Fibroblast of lung (primary cell): ENCODE measurements at places on chromosomes 2 and 18.
A peak's percentile ranks its signal among the peaks of the same experiment; 100 is the strongest.

DNA sequence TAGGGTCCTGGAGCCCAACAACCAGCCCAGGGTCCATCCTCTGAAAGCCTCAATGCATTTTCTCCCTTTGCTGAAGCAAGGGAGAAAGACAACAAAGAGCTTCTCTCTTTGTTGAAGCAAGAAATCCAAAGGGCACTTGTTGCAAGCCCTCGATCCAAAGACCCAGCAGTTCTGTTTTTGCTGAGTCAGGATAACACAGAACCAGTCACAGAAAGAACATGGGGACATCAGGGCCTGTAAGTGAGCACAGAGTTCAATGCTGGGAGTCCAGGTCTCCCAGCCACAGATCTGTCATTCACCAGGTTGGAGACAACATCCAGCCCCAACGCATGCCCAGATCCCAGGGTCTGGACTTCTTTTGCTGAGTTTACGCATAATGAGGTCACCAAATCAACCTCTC, 315.8 kb upstream of the KLHL29 start:
- no peak for DNase-seq

DNA sequence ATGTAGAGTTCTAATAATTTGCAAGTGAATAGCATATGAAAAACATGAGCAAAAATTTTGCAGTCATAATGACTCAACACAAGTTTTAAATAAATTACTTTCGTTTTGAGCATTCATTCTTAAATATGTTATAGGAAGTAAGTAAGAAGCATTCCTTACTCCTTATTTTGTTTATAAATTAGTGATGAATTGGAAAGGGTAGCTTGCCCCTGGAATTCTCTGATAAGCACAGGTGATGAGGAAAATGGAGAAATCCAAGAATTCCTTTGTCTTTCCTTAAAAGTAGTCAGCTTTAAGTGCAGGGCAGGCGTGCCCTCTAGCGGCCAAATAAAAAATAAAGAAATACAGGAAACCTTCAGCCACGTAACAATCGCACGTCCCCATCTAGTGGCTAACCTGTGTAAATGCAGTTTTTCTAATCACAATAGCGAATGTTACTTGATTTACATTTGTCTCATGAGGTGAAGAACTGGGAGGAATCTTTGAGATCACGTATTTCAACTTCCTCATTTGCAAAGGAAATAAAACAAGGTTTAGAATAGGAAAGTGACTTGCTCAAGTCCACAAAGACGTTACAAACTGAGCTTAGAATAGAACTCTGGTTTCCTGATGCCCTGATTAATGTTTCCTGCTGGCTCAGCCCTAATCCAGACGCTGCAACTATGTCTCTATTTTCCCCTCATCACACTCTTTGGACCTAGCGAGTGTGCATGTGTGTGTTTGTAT, 47.2 kb upstream of the ZNG1B start:
- peak; percentile 84 for DNase-seq

DNA sequence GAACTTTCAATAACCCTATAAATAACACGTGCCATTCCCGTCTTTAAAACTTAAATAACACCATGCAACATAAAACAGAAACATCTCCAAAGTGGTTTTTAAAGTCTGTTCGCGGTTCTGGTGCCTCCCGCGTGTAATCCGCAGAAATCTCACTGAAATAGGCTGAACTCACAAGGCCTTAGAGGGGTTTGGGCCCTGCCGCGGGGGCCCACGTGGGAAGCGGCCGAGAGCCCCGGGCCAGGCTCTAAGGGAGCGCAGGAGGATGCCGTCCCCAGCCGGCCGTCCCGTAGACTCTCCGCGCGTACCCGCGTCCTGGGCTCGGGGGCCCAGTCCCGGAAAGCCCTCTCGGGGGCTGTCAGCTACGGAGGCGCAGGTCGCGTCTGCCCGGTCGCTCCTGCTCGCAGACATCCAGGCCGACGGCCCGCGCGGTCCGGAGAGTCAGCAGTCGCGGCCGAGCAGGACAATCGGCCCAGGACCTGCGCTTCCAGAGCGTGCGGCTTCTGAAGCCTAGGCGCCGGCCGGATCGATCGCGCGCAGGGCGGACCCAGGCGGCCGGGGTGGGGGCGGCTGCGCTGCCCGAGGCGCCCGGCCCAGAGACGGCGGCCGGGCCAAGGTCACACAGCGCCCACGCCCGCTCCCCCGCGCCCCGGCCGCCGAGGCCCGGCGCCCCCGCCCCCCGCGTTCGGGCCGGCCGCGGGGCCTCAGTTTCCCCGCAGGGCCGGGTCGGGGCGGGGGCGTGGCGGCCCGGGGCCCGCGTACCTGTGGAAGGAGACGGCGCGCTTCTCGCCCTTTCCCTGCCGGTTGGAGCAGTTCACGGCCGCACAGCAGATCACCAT, 558 bp downstream of the THAP4 start:
- peak; percentile 32 for DNase-seq

GRCh38 chr2:8303322-8303832, 378.5 kb upstream of the ID2 start:
- DNase-seq: peak; percentile 34

DNA sequence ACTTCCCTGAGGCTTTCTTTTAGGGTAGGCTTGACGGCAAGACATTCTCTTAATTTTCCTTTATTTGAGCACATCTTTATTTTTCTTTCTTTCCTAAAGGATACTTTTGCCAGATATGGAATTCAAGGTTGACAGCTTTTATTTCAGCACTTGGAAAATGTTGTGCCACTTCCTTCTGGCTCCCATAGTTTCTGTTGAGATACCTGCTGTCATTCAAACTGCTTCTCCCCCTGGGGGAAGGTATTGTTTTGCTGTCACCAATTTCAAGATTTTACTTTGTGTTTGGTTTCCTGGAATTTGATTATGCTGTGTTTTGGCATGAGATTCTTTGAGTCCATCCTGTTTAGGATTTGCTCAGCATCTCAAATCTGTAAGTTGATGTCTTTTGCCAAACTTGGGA, 39.1 kb upstream of the TWIST2 start:
- DNase-seq: no peak

DNA sequence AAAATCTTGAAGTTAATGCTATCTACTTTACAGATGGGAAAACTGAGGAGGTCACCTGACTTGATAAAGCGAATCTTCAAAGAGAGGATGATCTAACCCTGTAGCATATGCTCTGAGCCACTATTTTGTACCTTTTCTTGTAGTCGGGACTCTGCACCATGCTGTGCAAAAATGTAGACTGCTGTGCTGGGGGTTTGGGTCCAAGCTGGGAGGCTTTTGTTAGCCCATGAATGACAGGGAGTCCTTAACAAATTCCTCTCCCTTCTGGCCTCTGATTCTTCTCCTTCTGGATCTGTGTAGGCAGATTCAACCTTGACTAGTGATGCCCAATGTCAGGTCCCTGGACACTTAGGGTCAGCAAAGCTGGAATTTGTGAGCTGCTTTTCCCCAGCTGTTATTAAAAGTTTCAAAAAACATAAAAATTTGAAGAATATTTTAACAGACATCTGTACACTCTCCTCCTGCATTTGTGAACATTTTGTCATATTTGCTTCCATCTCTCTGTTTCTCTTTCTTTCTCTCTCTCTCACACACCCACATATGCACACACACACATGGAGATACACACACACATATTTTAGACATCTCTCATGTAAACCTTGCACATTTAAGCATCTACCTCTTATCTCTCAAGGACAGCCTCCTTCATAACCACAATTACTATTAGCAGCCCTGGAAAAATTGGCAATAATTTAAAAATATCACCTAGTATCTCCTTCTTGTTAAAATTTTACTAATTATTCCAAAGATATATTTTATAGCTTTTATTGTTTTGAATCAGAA, 335.0 kb upstream of the TRIB2 start:
- DNase-seq: peak; percentile 6

- DNase-seq: no peak
These were observed 2.9 kb upstream of the CASP10 start for GRCh38 chr2:201180010-201180409.

- no peak for DNase-seq
These were observed 1157.5 kb upstream of the ZEB2 start for GRCh38 chr2:145677371-145677770.

DNA sequence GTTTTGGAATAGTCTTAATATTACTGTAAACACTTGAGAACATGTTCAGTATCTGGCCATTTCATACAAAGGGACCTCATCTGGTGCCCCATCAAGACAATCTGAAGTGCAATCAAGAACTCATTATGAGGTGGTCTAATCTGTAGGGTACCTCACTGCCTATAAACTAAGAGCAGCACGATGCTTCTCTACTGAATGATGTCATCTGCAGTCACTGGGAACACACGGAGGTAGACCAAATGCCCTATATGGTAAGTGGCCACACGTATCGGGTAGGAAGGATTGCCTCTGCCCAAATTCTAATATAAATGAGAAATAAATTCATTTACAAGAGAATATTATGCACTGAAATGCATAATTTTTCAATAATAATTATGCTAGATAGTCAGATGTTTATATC, 90.4 kb downstream of the SLC8A1 start:
- DNase-seq: no peak

GRCh38 chr2:41572154-41572553, 475.7 kb upstream of the PKDCC start:
- no peak for DNase-seq

DNA sequence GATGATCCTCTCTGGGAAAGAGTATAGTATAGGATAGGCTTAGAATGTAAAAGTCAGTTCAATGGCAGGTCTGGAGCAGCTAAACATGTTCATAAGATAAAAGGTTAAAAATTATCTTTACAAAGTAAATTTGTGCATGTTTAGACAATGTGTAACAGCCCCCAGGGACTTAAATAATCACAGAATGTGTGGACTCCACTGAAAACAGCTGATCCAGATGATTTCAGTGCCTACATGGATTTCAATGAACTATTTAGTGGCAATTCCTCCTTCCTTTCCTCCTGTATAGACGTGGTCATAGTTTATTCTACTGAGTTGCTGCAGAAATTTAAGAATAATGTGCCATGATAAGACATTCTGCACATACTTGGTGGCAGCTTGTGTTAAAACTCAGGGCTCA, 42.9 kb downstream of the ARHGEF33 start:
- DNase-seq: no peak

- DNase-seq: no peak
These were observed 21.9 kb downstream of the SOCS6 start for GRCh38 chr18:70310560-70311320.

- no peak for DNase-seq
These were observed 98.6 kb upstream of the CABLES1 start for GRCh38 chr18:23036660-23037201.

DNA sequence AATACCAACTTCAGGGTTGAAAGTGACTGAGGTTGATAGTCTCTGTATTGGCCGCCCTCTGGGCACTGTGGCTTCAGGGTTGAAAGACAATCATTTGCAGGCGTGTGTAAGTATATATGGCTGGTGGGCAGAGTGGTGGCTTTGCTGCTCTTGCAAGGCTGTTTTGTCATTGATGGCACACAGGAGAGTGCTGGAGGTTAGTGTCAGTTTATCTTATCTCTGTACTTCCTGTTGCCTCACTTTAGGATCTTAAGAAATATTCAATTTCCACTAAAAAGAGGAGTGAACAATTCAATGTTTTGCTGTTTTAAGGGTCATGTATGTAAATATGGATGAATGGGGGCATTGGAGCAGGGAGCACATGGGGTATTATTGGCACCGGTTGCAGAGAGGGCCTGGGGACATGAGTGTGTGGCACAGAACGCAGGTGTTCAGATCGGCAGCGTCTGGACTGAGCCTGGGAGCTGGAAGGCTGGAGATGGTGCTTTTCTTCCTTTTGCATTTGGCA, 51.5 kb downstream of the NCK2 start:
- no peak for DNase-seq

GRCh38 chr2:7858624-7859023, 823.2 kb upstream of the ID2 start:
- no peak for DNase-seq

- no peak for DNase-seq
These were observed 9.6 kb downstream of the TAF1B start for GRCh38 chr2:9852881-9853280.

DNA sequence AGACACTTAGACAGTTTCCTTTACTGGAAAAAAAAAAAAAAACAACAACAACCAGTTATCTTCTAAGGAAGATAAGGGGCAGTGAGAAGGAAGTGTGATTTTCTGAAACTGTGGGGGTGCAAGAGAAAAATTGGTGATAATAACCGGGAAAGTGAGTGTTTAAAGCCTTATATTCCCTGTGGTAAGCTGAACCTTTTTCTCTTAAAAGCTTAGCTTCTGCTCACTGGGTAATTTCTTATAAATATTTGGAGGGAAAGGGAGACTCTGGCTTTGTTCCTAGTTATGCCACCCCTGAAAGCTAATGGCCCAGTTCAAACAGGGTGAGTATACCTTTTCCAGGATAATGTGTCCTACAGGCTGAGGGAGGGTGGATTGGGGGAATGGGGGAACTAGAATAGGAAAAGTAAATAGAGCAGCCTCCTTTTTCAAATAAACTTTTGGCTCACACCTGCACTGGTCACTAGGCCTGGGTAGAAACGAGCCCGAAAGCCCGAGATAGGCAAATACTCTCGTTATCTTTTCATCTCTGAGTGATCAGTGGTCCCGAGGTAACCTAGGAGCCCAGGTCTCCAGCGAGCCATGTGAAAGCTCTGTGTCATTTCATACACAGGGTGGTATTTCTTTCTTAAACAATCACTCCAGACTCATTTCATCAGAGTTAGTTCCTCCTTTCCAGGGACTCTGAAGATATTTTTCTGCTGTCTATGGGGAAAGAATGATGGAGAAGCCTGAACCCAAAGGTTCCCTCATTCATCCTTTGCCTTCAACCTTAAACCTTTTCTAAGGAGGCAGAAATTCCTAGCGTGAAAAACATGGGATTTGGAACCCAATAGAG, 15.5 kb upstream of the SRBD1 start:
- no peak for DNase-seq

- DNase-seq: peak; percentile 94
These were observed at the start of gene RAB27B for GRCh38 chr18:54828281-54828881. Gene RAB27B, plus strand, starts transcription at chr18:54828477. Its CDS starts 49,109 bp downstream, at chr18:54877586.

DNA sequence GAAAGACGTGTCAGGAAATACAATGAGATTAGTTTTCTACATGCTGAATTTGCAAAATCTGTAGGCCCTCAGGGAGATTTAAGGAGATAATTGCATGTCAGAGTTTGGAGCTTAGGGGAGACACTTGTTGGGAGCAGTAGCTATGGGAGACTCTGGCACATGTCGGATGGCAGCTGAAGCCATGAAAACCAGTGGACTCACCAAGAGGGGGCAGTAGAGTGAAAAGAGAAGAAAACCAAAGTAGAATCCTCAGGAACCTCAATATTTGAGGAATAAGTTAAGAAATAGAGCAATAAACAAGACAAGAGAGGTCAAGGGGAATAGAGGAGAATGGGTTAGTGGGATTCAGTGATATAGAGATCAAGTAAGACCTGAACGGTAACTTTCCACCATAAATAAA, 24.8 kb downstream of the RUFY4 start:
- DNase-seq: no peak

DNA sequence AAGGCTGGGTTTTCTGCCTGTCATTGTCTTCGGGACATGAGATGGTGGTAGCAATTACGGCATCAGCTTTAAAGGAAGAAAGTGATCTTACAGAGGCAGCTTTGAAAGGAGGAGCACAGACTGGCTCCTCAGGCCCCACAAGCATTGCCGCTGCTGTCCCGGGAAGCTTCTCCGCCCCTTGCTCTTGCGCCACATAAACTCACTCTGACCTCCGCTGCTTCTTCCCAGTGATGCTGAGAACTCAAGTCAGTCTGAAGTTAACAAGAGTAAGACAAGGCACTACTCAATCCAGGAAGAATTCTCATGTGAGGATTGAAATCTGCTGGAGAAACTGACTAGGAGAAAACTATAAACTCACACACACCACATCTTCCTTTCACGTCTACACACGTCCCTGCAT, 112.4 kb upstream of the RIOK3 start:
- DNase-seq: peak; percentile 79

GRCh38 chr2:176821350-176821749, 391.2 kb upstream of the HNRNPA3 start:
- no peak for DNase-seq
